NAMALWA (cell line): ENCODE measurements at places on chromosomes 1 and 21.
A peak's percentile ranks its signal among the peaks of the same experiment; 100 is the strongest.

- peak; percentile 36 for DNase-seq
Observed at GRCh38 chr21:37166733-37167132, 93.7 kb downstream of the TTC3 start.

GRCh38 chr21:33058527-33058926, 11.4 kb upstream of the OLIG1 start:
- DNase-seq: peak; percentile 29

GRCh38 chr1:16014509-16015482, 3.0 kb downstream of the HSPB7 start:
- peak; percentile 53 for DNase-seq

GRCh38 chr1:11796036-11796828, 9.5 kb downstream of the MTHFR start:
- no peak for DNase-seq

DNA sequence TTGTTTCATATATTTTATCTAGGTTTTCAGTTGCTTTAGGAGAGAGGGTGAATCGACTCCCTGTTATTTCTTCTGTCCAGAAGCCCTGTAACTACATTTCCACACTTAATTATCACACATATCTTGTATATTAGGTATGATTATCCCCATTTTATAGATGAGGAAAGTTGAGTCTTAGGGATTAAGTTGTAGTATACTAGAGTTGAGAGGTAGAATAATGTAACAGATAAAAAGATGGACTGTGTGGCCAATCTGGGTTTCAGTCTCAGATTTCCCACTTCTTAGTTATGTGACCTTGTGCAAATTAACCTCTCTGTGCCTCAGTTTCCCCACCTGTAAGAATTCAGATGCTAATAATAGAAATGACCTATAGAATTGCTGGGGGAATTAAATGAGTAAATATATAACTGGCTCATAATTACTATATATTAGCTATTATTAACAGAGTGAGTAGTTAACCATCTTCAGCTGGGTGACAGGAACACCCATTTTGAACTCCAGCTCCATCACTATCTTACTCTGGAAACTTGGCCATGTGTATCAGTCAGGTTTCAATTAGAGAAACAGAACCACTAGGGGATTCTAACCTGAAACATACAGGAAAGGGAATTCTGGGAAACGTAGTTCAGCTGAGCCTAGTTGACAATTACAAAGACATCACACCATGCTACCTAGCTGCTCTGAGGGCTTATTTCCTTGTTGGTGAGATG, 20.4 kb upstream of the FOXO6 start:
- DNase-seq: no peak

- no peak for DNase-seq
Observed at GRCh38 chr1:29673669-29674626, 437.6 kb downstream of the PTPRU start.

GRCh38 chr1:100037927-100038659, 68.3 kb downstream of the SLC35A3 start:
- DNase-seq: peak; percentile 89

- no peak for DNase-seq
Observed at GRCh38 chr1:41497056-41497440, 12.6 kb upstream of the EDN2 start.

DNA sequence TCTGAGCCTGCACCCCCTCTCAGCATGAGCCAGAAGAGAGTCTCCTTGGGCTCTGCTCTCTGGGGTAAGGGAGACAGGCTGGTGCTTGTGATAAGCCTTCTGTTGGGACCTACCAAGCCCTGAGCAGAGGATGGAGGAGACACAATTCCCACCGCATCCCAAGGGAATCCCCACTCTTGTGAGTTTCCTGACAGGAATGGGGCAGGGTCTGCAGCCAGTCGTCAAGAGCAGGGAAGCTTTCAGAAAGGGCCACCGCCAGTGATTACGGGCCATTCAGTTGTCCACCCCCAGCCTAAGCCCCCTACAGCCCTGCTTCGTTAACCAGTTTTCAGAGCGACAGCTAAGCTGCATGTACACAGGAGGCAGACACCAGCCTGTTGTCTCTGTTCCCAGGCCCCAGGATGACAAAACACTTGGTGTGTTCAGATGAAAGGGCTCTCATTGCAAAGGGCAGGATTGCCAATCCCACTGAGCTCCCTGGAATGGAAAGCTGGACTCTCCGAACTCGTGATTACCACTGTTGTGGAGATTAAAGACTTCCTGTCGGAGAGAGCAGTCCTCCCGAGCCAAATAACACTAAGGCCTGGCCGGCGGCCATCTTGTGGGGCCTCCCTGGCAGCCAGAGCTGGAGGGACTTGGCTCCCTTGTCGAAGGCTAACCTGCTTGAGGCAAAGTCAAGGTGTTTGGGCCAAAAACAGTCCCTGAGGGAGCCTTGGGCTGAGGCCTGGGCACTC, 37.4 kb upstream of the SLC30A1 start:
- DNase-seq: no peak

DNA sequence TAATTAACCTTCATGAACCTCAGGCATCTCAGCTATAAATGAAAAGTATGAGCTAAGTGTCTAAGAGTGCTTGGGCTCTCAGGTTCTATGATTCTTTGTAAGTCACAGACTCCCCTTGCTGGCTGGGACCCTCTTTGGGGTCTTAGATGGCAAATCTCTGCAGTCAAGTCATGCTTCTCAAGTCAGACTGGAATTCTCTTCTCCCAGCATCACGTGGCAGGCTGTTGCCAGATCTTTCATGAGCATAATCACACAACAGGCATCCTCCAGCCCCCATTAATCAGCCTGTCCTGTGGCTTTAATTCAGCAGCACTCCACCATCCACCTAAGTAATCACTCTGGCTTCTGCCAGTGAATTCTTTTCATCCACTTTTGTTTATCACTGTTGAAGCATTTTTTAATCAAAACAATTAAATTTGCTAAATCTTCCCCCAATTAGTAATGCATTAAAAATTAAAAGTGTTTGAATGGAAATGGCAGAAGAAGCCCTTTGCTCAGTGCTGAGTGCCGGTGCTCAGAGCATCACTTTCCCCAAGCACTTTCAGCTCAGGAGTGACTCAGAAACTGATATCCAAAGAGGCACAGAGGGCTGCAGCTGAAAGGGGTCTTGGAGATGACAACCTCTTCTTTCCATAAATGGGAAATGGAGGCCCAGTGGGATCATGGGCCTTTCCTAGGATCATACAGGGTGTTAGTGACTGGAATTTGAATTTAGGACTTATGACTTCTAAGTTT, 50.2 kb downstream of the C8A start:
- no peak for DNase-seq

DNA sequence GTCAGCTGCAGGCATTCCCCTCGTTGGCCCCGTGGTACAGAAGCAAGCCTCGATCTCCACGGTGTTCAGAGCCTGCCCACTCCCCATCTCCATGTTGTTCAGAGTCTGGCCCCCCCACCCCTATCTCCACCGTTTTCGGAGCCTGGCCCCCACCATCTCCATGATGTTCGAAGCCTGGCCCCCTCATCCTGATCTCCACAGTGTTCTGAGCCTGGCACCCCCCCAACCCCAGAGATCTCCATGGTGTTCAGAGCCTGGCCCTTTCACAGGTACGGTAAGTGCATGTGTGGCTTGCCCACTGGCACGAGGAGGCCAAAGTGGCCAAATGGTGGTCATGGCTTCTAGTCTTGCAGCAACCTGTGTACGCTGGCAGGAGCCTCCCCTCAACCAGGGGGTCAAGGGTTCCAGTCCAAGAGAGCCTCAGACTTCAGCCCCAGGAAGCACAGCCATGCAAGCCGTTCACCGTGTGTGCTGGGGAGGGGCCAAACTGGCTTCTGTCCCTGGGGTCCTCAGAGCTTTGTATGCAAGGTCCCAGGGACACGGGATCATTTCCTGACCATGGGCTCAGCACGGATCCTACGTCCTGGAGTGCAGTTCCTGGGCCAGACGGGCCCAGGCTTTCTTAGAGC, 13.3 kb upstream of the PCBP3 start:
- no peak for DNase-seq

GRCh38 chr1:233863901-233864545, 40.5 kb upstream of the SLC35F3 start:
- no peak for DNase-seq

DNA sequence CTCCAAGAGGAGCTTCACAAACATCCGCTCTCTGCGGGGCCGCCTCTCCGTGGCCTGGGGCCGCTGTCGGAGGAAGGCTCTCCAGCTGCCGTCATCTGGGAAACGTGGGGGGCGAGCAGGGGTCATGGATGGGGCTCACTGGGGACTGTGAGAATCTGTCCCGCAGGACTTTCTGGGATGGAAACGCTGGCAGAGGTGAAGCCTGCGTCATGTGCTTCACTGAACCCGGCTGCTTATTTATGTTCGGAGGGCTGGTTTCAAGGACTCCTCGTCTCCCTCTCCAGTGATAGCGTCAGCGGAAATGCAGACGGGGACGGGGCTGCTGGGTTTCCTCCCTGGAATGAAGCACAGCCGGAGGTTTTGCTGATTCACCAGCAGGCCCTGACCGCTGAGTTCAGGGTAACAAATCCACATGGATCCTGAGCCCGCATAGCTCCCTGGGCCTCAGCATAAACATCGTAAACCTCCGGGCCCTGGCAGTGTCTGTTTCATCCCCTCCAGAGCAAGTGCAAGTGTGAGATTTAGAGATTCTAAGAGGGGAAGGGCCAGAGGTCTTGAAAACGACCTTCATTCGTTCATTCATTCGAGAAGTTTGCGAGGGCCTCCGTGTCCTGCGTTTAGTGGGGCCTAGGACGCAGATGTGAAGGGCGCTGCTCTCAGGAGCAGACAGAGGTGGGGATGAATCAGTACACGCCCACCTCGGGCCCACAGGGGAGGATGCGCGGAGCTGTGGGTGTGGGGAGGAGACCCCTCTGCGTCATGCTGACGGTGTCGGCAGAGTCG, 7.0 kb upstream of the POFUT2 start:
- DNase-seq: no peak

DNA sequence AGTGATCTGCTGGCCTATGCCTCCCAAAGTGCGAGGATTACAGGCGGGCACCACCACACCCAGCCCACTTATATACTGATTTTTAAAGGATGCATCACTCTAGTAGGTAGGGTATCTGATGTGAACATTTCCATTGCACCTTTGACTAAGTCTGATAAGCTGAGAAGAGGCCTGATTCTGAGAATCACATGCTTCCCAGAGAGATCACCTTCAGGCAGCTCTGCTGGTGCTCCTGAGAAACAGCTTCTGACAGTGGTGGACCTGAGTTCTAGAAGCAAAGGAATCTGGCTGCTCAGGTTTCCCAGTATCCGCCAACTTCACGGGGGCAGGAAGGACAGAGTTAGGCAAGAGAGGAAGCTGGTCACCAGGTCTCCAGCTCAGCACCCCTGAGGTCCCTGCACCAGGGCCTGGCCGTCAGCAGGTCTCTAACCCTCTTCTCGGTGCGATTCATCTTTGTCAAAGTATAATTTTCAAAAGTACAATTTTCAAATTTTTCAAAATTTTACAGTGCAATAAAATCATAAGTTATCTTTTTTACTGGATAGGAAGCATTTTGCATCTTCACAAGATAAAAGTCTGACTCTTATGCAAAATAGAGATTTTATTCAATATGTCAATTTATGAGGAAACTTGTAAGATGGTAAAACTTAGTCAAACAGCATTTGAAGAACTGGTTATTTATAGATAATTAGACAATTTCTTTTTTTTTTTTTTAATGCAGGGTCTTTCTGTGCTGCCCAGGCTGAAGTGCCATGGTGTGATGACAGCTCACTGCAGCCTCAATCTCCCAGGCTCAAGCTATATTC, 25.8 kb upstream of the MPZL1 start:
- DNase-seq: no peak

- DNase-seq: peak; percentile 49
Observed at GRCh38 chr1:157124855-157125254, 13.3 kb downstream of the ETV3 start.

DNA sequence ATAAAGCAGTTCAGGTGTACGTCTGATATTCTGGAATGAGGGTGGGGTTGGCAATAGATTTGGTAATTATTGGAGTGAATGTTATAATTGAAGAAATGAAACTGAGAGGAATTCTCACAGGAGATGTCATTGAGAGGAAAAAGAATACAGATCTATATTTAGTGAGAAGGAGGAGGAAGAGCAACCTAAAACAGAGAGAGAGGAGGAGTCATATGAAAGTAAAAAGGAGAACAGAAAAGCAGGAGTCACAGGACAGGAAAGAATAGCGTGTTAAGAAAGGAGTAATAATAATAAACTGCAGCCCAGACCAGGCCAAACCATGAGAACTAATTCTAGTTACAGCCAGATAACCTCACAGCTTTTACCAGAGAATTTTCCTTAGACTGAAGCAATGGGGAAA, 62.7 kb upstream of the MROH9 start:
- DNase-seq: no peak

DNA sequence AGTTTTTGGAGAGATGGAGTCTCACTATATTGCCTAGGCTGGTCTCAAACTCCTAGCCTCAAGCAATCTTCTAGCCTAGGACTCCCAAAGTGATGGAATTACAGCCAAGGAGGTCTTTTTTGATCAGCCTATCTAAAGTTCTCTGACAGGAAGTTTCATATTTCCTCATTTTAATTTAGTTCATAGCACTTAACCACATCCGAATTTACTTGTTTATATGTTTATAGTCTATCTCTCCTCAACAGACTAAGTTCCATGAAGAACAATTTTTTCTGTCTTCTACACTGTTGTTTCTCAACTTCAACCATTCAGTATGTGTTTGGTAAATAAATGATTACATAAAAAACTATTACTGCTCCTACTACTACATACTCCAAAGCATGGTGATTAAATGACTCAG, 47.9 kb downstream of the GON4L start:
- no peak for DNase-seq

- DNase-seq: no peak
Observed at GRCh38 chr1:34149501-34149900, 15.5 kb downstream of the CSMD2 start.

- DNase-seq: peak; percentile 37
Observed at GRCh38 chr1:179872558-179872957, 5.0 kb downstream of the TOR1AIP2 start.

DNA sequence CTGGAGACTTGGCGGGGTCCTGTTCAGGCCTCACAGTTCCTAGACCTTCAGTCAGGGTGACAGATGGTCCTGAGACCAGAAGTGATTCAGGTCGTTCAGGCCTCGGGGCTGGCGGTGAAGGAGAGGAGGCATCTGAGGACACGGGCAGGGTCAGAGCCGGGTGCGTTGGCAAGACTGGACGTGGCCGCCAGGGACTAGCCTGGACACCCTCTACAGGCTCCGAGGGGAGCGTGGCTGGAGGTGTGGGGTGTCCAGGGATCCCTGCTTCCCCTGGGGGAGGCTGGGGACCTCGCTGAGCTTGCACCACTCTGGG, 64.0 kb upstream of the TARDBP start:
- no peak for DNase-seq

DNA sequence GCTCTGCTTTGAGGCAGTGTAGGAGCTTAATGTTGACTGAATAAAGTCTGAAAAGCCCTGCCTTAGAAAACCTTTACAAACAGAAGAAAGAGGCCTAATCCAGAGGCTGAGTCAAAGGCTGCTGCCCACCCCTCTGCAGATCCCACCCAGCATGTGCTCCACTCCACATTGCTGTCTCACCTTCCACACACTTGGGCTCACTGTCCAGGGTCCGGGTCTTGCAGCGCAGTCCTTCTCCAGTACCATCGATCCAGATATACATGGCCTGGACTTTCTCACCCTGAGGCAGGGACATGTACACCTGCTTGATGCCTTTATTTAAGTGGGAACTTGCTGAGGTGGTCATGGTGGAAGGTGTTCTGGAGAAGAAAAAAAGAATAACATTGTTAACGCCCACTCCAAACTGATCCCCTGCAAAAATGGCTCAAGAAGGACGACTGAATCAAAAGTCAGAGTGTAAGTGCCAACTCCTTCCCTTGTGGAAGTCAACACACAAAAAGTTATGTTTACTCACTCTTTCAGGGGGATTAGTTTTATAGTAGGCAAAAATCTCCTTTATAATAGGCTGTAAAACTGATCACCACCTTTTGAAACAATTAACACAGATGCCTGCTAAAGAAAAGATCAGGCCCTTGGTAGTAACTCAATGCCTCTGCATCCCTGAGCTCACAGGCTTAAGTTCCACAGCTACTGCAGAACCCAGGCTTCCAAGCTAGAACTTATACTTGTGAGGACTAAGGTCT, 3.0 kb downstream of the GLUL start:
- no peak for DNase-seq
